ENCODE measurements at places on chromosomes 11 and 22. TPM values are rescaled to one million over a fixed set of nuclear protein-coding genes. Genes with fewer than 3 reads are reported as not detected.
A peak's percentile ranks its signal among the peaks of the same experiment; 100 is the strongest.

The TP53AIP1 gene
- not detected for total RNA-seq

The PANX3 gene
- not detected for total RNA-seq

The APOBEC3B gene
- not detected for total RNA-seq

The PLAAT4 gene
- total RNA-seq, result not detected

The CRYBB3 gene
- total RNA-seq, result 0.19 TPM

DNA sequence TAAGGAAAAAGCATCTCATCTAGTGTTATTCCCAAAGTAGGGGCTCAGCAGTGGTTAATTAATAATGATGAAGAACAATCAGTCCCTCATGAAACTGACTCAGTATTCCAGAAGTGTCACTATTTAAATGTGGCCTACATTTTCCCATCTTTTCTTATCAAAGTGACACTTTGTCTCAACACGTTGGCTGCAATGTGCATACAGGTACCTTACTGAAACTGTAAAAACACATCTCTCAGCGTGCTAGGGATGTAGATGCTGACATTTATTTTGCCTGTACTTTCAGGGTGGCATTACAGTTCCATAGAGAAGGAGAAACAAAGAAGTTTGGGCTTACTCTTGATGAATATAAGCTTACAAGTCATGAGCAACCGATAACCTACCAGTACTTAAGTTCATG lies 58.3 kb upstream of the FAT3 start:
- DNase-seq, result no peak
- no peak overlapping the region for H3K27ac ChIP-seq
- H3K27me3 ChIP-seq, result no peaks in the 10 kb centered on the region
- no peaks in the 10 kb centered on the region for H3K4me1 ChIP-seq
- H3K36me3 ChIP-seq, result no peaks in the 10 kb centered on the region

DNA sequence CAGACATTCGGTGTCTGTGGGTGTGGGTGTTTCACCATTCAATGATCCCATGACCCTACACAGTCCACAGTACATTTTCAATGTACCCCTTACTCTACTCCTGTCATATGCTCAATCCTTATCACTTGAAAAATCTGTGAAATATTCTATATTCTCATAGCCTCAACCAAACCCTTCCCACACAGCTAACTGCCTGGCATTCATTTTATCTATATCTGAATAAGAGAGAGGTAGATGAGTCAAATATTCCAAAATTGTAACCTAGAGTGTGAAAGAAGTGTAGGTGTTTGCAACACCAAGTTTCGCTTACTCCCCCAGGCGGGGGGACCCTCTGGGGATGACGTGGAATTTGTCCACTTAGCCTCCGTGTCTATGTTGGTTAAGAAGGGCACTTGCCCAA lies 354.8 kb downstream of the ETS1 start:
- H3K36me3 ChIP-seq, result no peaks in the 10 kb centered on the region
- H3K27ac ChIP-seq, result no peak overlapping the region
- peaks cover 6% of the 10 kb centered on the region for H3K4me1 ChIP-seq
- DNase-seq, result no peak
- no peaks in the 10 kb centered on the region for H3K27me3 ChIP-seq

DNA sequence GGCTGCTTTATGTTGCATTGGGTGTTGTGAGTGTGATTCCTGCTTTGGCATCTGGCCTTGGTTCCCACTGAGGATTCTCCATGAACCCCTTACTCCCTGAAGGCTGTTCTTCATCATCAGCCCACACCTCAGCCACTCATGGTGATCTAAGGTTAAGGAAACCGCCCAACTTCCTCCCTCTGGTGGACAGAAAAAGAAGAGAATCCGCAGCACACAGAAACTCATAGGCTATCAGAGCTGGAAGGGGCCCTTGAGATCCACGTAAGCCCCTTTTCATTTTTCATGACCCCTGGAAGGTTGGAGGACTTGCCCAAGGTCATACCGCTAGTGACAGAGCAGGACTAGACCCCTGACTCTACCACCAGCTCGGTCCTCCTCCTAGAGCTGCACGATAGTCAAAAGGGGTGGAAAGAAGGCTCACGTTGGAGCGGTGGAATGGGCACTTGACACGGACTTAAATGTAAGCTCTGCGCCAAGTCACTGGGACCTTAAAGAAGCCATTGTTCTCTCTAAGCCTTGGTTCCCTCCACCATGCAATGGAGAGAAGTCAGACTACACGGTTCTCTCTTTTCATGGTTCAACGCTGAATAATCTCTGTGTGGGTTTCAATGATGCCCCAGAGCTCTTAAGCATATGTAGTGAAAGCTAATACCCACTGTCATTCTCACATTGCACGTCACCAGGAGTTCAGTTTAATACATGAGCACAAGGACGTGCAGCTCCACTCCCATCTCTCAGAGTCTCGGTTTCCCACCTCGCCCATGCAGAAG lies 83.6 kb upstream of the CRTAM start:
- H3K4me1 ChIP-seq, result peaks cover 9% of the 10 kb centered on the region
- no peak overlapping the region for H3K27ac ChIP-seq
- no peaks in the 10 kb centered on the region for H3K27me3 ChIP-seq
- no peak overlapping the region for H3K4me3 ChIP-seq
- peak; percentile 54 for DNase-seq

- no peaks in the 10 kb centered on the region for H3K4me1 ChIP-seq
- H3K27ac ChIP-seq, result no peak overlapping the region
- peaks cover 4% of the 10 kb centered on the region for H3K36me3 ChIP-seq
- H3K27me3 ChIP-seq, result no peaks in the 10 kb centered on the region
- DNase-seq, result no peak
Observed at GRCh38 chr11:77783025-77783424, 37.5 kb downstream of the RSF1 start.

Data from neural progenitor cell (in vitro differentiated cells).